Femur (tissue), 1 donor: ENCODE measurements at places on chromosomes 12 and 14.
A peak's percentile ranks its signal among the peaks of the same experiment; 100 is the strongest.

- no peak for DNase-seq
These were observed 10.2 kb downstream of the TPCN1 start for GRCh38 chr12:113231235-113232088.

GRCh38 chr12:51216642-51217041 lies 1.2 kb downstream of the POU6F1 start:
- no peak for DNase-seq

- peak; percentile 38 for DNase-seq
These were observed 1.5 kb upstream of the PLEKHG3 start for GRCh38 chr14:64702493-64703394.

DNA sequence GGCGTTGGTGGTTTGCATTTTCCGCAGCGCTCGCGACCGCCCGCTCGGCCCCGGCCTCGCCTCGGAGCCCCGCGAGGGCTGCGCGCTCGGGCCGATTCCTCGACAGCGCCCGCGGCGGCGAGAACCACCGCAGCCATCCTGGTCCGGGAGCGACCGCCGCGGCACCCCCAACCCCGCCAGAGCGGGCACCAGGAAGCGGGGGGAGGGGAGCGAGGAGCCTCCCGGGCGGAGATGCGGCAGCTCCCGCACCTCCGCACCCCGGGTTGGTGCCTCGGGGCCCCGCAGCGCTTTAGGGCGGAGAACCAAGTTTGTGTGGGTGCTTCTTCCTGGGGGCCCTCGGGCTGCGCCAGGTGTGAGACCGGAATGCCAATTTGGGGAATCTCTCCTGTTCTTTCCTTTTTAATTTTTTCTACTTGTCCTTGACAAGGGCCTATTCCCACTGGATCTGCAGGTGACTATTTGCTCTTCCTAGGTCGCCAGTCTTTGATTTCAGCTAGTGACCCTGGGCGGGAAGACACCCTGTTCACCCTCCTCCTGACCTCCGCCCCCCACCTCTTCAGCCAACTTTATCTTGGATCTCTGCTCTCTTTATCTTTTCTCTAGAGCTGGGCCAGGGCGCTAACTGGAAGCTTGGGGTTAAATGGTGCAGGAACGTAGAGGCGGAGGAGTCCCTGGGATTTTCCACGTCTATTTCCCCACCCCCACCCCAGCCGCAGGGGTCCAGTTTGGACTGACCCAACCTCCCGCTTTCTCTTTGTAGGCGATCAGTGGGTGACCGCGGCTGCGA lies at the start of gene SOCS2:
Gene SOCS2 (plus strand): TSS at position 751 of the 787 bp plus-strand sequence. CDS start 223 bp downstream, outside the sequence.
- no peak for DNase-seq

GRCh38 chr14:25308244-25308643 lies 258.3 kb upstream of the STXBP6 start:
- no peak for DNase-seq

- DNase-seq: no peak
These were observed 50.8 kb upstream of the CDKL1 start for GRCh38 chr14:50447461-50447860.

DNA sequence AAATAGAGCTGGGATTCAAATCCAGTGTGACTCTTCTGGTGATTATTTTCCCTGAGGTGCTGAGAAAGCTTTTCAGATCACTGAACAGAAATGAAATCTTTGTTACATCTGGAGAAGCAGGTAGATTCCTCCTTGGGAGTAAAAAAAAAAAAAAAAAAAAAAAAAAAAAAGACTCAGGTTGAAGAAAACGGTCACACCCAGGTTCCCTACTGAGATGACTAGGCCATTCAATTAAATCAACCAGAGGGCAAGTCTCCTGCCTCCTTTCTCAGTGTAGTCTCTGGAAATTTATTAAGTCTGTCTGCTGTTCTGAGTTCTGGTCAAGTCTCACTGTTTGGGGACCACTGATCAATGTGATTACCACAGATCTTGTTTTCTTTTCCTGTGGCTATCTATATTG lies 24.0 kb downstream of the ARG2 start:
- DNase-seq: no peak

DNA sequence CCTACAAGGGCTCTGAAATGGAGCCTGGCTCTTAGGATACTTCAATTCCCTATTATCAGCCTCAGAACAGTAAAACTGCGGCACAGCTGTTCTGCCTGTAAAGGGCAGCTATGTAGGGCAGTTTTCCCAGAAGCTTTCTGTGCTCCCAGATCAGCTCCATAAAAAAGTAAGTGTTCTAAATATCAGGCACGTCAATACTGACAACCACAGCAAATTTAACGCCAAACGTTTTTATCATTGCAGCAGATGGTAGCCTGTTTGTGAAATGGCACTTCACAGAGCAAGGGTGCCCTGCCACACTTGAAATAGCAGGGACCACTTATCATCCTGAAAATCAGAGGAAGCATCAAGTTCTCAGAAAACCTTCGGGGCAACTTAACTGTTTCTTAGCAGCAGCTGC lies 54.8 kb upstream of the PTHLH start:
- no peak for DNase-seq

DNA sequence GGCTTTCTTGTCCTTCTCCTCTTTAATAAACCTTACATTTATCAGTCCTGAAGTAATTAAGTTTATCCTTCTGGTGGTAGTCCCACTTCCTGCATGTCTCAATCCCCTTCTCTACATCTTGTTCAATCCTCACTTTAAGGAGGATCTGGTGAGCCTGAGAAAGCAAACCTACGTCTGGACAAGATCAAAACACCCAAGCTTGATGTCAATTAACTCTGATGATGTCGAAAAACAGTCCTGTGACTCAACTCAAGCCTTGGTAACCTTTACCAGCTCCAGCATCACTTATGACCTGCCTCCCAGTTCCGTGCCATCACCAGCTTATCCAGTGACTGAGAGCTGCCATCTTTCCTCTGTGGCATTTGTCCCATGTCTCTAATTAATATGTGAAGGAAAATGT lies 79.3 kb downstream of the ZFC3H1 start:
- DNase-seq: no peak

DNA sequence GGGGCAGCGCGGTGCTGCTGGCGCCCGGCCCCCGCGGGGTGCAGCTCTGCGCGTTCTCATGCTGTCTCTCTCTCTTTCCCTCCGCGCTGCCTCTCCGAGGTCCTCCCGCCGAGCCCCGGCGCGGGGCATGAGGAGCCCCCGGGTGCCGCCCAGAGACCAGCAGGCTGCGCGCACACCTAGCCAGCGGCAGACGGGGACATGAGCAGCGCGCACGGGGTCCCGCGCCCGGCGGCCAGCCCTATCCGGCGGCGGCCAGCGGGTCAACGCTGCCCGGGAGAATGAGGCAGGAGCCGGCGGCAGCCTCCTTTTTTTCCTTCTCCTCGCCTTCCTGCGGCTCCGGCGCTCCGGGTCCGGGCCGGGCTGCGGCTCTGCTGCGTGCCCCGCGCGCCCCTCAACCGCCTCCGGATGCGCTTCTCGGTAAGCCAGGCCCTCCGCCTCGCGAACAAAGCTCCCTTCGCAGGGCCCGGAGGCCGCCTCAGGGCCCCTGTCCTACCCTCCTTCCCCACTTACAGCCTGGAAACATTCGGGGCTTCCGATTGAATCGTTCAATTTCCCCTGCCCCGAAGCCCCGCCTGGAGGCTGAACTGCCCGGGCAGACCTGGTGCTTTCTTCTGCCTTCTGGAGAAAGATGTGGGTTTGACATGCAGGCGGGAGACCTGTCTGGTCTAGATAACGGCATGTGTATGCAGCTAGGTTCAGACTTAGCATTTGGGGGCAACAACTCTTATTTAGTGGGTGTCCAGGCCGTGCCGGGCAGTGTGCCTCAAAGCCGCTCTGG lies at the start of gene TUNAR:
Gene TUNAR (plus strand): TSS at position 72 of the 778 bp plus-strand sequence.
- DNase-seq: no peak

DNA sequence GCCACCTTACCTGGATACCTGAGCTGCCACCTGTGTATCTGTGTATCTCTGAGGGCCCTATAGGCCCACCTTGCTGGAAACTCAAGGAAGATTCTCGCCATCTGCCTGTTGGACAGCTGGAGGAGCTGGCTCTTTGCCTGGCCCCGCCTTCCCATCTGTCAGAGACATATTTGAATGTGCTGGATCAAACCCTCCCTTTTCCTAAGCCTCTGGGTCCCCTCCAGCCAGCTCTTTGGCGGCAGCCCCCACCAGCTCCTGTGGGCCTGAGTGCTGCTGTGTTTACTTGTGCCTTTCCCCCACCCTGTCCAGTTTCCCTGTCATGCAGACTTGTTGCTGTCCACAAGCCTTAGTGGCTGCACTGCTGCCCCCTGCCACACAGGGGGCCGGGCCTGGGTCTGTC lies 55.9 kb upstream of the SRSF5 start:
- DNase-seq: peak; percentile 89

DNA sequence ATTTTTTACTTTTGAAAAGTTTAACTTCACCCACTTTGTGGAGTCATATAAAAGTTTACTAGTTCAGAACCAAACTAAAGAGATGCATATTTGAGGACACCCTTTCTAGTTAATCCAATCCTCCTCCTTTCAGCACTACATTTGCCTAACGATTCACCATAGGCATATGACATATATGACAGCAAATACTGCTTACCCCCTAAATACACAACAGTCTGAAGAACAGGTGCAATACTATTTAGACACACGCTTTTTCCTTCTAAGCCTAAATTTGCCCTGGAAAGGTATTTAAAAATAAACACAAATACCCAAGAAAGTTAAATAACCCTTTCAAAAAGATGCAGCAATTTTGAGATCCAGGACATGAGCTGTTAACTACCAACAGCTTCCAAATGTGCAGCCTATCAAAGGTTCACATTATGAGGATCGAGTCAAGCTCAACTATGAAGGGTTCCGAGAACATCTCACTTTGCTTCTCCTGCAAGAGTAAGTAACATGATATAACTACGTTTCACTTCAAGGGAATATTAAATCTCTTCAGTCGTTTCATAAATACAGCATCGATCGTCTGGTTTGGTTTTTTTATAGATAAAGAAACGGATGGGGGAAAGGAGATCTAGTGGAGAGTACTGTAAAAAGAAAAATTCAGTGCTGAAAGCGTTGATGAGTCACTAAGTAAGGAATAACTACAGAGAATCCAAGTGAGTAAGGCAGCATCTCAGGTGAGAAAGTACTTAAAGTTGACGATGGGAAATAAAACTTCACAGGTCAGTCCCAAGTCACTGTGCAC lies 677 bp upstream of the AP4S1 start:
- no peak for DNase-seq

GRCh38 chr12:66270613-66271012 lies 31.7 kb upstream of the HELB start:
- no peak for DNase-seq

DNA sequence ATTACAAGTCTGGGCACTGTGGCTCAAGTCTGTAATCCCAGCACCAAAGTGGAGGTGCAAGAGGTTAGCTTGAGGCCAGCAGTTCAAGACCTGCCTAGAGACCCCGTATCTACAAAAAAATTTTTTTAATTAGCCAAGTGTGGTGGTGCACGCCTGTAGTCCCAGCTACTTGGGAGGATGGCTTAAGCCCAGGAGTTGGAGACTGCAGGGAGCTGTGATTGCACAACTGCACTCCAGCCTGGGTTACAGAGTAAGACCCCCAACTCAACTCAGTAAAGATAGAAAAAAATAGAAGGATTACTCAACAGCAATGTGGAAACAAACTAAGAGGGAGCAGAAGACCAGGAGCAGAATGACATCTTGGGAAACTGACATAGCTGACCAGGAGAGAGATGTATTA lies 13.3 kb downstream of the SBNO1 start:
- DNase-seq: no peak

DNA sequence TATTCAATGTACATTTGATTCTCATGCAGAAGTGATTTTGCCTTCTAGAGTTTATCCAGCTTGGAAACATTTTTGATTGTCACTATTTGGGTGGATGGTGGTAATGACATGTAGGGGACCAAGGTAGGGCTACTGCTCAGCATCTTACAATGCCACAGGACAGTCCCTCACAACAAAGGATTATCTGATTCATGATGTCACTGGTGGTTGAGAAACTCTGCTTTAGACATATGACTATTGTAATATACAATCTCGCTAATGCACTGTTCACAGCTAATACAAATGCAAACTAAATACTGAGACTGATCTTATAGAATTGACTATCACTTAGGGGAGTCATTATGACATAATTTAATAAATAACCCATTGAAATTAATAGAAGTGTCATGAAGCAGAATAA lies 60.4 kb upstream of the BTG1 start:
- DNase-seq: no peak

DNA sequence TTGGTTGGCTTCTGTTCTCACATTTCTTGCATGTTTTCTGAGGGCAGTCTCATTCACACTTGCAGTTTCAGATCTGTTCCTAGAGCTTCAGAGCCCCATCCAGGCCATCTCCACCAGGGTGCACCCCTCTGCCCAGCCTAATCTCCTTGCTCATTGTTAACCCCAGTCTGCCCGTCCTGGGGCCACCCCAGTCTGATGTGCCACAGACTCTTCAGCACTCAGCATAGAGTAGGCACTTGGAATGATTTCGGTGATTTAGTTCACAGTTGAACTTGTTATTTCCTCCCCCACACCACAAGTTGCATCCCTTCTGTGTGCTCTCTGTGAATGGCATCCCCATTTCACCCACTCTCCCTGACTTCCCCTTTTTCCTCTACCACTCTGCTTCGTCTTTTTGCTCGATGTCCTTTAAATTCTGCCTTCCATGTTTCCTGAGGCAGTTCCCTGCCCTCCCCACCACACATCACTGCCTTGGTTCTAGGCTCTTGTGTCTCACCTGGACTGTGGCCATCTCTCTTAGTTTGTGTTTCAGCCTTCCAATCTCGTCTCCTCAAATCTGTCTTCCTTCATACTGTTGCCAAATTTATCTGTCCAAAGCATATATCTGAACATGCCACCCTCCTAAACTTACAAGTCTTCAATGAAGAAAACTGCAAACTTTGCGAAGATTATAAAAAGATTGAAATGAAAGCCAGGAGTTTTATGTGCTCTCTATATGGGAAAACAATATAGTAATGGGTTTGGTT lies 41.5 kb downstream of the ANO6 start:
- DNase-seq: no peak

DNA sequence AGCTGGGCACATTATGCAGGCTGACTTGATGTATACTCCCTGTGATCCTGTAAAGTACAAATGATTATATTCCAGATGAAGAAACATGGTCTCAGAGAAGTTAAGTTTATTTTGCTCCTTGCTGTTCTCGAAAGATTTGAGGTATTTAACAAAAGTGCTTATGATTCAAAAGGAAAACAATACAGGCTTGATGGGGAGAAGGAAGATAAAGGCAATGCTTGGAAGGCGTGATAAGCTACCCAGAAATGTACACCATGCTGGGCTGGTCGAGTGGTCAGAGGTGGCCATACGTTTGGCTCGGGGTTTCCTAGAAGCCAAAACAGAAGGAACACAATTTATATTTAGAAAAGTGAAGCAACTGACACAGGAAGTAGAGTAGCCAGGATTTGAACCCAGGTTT lies 201.0 kb downstream of the KTN1 start:
- no peak for DNase-seq

DNA sequence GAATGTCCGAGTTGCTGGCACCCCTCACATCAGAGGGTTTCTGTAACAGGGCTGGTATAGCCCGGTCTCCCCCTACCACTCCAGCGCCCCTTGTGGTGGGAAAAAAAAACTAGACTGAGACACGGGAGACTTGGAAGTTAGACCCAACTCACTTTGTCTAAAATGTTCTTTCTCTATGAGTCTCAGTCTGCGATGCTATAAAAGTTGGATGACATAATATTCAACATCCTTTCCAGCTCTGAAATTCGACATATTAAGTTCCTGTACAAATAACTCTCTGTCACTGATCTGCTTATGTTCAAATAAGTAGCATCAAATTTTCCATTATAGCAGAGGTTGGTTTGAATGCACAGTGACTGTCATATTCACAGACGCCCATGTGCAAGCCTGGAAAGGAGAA lies 25.7 kb upstream of the TC2N start:
- DNase-seq: no peak
